Stimulated activated CD4-positive, alpha-beta T cell treated with anti-CD3 and anti-CD28 coated beads, Interleukin-4, amount 100 ng/mL, for 1 hour (primary cell): ENCODE measurements at places on chromosomes 2 and 18.

DNA sequence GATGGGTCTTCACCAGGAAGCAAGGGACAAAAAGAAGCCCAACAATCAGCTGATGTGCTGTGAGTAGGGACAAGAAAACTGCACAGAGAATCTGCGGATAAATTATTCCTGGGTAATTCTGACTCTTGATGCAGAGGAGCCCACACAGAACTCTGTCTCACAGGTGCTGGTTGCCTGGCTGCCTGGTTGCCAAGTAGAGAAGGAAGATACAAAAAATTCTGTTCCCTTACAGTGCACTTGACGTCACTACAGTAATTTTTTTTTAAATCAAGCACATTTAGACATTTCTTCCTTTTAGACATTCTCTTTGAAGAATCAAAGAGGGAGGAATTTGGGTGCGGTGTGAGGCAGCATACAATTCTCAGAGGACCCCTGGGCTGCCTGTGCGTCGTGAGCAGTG lies 152.1 kb upstream of the SIX3 start:
- no peak for DNase-seq

- DNase-seq: no peak
These were observed 7.4 kb upstream of the DUSP19 start for GRCh38 chr2:183070942-183071844.

DNA sequence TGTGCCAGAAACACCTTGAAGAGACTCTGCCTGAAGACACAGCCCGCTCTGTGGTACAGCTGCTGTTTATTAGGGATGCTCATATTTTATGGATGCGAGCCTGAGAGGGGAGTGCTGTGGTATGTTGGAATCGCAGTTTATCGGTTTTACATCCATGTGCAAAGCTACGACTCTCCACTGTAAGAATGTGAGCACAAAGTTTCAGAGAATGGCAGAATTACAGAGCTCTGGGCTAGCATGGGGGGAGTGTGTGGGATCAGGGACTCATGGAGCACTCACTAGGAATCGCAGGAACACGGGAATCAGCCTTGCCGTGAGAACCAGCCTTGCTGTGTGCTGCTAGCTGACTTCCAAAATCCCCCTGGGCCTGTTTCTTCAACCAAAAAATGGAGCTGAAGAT lies 199.9 kb downstream of the RNF144A start:
- no peak for DNase-seq

- DNase-seq: no peak
These were observed 879.0 kb downstream of the DSC3 start for GRCh38 chr18:30163573-30163972.

GRCh38 chr2:29000481-29000880 lies 19.4 kb downstream of the TOGARAM2 start:
- DNase-seq: no peak

GRCh38 chr2:205644018-205644417 lies 38.3 kb upstream of the NRP2 start:
- no peak for DNase-seq

GRCh38 chr2:205731583-205731981 lies 49.3 kb downstream of the NRP2 start:
- no peak for DNase-seq

DNA sequence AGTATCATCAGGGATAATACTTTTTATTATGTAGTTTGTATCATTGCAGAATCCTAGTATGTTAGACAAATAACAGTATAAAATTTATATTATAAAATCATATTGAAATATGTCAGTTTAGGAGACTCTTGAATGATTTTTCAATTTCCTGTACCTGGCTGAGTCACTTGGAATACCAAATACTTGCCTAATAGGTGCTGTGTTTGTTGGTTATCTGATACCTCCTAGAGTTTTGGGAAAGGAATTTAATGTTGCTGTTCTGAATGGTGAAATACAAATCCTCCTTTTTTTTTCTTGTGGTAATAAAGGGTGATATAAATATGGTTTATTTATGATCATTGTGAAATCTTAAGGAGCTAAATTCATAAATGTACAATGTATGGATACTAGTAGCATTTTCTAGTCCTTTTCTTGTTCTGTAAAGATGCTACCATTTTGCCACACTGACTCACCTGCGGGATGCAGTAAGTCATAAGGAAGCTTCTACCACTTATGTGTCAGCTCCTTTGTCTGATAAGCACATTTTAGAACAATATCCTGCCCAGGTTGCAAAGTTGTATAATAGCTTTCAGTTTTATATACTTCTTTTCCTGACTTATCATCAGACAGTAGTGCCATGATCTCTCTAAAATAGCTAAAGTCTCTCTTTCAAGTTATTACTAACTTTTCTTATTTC lies 465.5 kb downstream of the XIRP2 start:
- no peak for DNase-seq

DNA sequence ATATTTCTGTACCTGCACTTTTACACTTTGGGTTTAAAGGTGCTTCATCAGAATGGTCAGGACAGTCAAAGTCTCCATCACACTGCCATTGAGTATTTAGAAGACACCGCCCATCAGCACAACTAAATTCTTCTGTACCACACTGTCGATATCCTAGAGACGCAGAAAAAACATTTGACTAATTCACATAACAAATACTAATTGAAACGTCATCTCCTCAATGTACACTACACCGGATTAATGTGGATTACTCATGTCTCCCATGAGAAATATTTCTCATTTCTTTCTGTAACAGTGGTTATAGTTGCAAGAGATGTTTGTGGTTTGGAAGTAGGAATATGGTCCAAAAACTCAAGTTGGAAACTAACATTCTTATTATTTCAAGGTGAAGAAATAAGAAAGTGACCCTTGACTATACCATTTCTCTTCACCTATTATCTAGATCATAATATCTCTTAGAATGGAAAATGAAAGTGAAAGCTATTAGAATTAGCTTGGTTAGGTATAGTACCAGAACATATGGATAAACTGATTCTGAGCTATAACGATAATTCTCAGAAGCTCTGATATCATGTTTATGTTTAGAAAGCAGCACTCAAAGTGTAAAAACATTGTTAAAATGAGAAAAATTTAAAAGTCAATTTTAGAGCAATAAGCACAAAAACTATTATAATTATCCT lies 1627.7 kb downstream of the LRP1B start:
- no peak for DNase-seq

GRCh38 chr2:37820471-37820986 lies 104.6 kb upstream of the RMDN2 start:
- DNase-seq: no peak

DNA sequence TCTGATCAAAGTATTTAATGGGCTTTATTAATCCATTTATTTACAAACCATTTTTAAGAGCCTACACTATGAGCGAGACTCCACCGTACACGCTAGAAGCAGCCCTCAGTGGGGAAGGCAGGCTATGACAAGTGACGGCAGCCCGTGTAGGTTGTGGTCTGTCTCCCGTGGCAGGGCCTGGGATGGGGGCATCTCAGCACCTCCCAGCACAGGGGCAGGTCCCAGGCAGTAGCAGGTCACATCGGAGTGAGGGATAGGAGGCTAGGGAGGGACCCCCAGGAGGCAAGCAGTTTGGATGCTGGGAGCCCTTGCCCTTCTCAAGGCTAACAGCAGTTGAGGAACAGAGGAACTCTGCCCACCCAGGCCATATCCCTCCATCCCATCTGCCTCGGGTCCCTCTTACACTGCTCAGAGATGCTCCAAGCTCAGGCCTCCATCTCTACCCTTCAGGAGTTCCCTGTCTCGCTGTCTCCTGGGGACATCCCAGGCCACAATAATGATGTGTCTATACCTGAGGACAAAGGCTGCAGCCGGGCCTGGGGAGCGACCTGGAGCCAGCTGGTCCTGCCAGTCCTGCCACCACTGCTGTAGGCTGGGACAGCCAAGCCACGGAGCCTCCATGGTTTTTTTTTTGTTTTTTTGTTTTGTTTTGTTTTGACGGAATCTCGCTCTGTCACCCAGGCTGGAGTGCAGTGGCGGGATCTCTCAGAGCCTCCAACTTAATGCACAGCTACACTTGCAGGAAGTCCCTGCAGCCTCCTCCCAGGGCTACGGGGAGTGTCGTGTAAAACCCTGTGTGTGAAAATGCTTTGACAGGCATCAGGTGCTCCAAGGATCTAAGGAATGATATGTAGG lies 92.0 kb downstream of the NDUFA10 start:
- no peak for DNase-seq

GRCh38 chr2:79860228-79861058 lies 347.6 kb downstream of the CTNNA2 start:
- no peak for DNase-seq

- no peak for DNase-seq
These were observed 126.1 kb downstream of the HNMT start for GRCh38 chr2:138090330-138090729.

- DNase-seq: peak; percentile 13
These were observed 53.3 kb upstream of the NFU1 start for GRCh38 chr2:69490486-69490885.

GRCh38 chr18:64202863-64203262 lies 54.0 kb upstream of the LINC00305 start:
- DNase-seq: no peak

DNA sequence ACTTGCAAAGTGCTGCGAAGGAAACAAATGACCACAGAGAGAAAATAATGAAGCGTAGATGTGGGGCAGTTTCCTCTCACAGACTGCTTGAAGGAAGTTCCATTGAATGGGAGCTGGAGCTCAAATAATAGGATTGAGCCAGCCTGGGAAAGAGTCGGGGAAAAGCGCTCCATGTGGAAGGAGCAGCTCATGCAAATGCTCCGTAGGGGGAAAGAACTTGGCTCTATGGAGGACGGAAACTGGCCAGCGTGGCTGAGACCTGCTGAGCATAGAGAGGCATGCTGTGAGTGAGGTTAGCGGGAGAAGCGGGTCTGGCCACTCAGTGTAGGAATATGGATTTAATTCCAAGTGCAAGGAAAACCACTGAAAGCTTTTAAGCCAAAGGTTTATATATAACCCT lies 28.6 kb upstream of the VIT start:
- no peak for DNase-seq

- DNase-seq: peak; percentile 66
These were observed 92.5 kb downstream of the ZFP36L2 start for GRCh38 chr2:43133708-43134570.

DNA sequence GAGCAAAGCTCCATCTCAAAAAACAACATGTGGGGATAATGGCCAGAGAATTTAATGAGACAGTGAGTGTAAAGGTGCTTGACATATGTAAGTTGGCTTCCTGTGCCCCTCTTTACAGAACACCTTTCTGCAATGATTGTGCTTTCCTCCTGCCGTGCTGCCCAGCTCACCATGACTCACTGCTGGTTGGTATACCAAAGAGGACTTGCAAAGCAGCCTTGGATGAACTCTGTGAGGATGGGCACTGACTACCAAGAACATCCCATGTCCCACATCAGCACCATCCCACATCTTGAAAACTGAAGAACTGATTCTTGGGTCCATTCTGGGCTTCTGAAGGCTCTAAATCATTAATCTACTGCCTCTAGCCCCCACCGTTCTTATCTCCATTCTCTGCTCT lies 52.2 kb downstream of the NGEF start:
- DNase-seq: no peak

GRCh38 chr2:178747767-178748166 lies 59.5 kb downstream of the TTN start:
- no peak for DNase-seq

DNA sequence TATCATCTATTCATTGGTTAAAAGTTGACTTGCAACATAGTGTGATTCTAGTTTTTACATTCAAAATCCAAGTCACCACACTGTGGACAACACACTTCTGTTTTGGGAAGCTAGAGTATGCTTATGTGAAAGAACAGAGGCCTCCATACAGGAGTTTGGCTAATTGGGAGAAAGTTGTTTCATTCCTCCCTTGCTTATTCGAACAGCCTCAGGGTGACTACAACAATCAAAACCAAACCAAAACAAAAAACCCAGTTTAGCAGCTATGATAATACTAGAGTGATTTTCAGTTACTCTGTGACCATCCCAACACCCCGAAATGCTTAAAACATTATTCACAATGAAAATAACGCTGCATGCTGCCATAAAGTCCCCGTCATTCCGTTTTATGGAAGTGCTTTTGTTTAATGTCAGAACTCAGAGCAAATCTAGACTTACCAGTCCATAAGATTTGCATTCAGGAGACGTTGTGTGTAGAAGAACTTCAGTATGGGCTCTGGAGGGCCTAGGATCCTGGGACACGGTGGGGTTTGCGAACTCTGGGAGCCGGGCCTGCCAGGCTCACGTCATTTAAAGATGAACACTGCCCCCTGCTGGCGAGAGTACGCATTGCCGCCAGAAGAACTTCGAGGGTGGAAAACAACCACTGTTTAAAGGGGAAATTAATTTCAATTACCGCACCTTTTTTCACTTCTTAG lies 111.4 kb downstream of the FTCDNL1 start:
- peak; percentile 63 for DNase-seq

DNA sequence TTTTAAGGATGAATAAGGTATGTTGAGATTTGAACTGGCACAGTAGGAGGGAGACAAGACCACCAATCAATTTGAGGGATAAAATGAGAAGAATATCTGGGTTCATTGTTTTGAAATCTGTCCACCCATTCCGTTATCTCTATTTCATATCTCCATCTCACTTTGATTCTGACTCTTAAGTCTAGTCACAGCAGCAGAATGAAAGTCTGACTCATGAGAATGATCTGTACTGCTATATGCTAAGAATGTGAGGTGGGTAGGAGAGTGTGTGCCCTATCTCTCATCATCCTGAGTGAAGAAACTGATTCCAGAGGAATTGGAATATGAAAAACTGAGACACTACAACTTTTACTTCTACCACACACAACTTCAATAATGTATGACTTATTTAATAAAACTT lies 1994.5 kb upstream of the PIK3C3 start:
- no peak for DNase-seq

DNA sequence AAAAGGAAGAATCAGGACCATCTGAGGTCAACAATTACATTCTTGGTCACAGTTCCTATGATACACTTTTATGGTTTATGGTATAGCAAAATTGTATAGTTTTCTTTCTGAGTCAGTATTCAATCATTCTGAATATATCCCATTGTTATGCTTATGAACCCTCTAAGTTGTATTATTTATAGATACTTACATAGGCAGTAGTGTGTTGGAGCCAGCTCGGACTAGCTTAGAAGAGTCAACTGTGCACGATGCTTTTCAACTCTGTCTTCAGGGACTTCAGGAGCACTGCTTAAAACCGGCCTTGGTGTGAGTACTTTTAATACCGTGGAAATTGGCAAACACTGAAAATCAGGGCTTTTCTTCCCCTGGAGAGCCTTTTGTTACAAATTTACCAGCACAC lies 215.7 kb downstream of the IKZF2 start:
- no peak for DNase-seq

GRCh38 chr18:76399613-76400391 lies 95.2 kb downstream of the ZNF516 start:
- no peak for DNase-seq

- no peak for DNase-seq
These were observed 21.3 kb upstream of the ICOS start for GRCh38 chr2:203915256-203915655.

GRCh38 chr2:239264838-239265651 lies 135.8 kb downstream of the HDAC4 start:
- peak; percentile 49 for DNase-seq
